ENCODE measurements at places on chromosomes 4 and X.

- ATAC-seq = no peak
Observed at GRCh38 chrX:20653070-20653469, 386.4 kb upstream of the RPS6KA3 start.

- peak; percentile 13 for ATAC-seq
Observed at GRCh38 chr4:140149846-140150635, 3.9 kb downstream of the MAML3 start.

DNA sequence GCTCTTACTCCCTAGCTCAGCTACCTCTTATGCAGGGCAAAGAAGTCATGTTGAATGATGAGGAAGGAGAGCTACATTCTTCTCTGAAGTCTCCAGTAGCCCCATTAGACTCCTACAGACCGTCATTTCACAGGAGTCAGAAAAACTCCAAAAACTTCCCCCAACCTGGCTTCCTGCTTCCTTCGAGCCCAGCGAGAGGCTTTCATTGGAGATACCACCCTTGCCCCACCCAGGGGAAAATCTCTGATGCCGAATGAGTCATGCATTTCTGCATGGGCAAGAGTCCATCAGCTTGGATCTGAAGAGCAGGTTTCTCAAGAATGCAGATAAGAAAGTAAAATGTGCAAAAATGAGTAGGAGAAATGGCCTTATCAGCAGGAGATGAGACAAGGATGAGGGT, 53.0 kb downstream of the ARSF start:
- ATAC-seq = no peak

DNA sequence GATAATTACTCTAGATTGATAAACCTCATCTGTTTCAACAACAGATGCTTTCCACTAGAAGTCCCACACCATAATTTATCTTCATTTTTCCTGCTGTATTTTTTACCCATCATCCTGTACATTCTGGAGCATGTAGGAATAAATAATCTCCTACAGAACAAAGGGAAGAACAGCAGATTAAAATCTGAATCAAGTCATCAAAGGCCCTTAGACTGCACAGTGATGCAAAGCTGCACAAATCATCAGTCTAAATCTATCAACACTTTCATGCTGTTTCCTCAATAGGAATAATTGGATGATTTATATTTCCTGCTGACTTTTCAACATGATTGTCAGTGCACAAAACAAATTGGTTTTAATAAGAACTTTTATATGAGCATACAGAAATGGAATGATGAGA, 1143.9 kb downstream of the STIM2 start:
- ATAC-seq = no peak

DNA sequence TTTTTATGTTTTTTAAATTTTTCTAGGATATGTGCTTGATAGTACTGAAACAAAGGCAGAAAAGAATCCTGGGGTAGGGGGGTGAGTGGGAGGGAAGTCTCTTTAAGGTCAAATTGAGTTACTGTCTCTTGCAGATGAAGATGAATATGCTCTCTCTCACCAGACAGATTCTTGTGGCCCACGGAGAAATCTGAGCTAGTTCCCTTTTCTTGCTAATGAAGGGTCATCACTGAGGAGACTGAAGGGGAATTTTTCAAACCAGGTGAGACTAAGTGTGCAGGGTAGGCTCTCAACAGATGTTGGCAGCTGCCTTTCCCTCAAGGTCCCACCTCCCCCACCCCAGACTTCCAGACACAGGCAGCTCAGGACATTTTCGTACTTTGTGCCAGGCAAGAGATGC, 21.5 kb downstream of the FAM9C start:
- ATAC-seq = peak; percentile 70

- no peak for ATAC-seq
Observed at GRCh38 chr4:110612631-110613269, 10.1 kb downstream of the PITX2 start.

DNA sequence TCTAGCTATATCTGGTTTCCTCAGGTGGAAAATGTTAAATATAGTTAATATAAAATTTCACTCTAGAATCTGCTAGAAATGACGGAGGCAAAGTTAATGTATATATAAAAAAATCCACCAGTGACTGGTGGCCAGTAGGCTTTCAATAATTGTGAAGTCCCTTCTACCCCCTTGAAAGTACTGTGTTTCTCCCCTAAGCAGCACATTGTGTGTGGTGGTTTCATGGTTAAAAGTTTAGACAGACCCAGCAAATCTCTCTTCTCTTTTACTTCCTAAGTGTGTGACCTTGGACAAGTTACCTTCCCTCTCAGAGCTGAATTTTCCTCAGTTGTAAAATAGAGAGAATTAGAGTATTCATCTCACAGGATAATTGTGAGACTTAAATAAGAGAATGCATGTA, 600 bp upstream of the HEPH start:
- no peak for ATAC-seq
